ENCODE measurements at places on chromosomes 13 and 19.

GRCh38 chr13:94335761-94336526 lies 143.5 kb downstream of the DCT start:
- no peak for DNase-seq

DNA sequence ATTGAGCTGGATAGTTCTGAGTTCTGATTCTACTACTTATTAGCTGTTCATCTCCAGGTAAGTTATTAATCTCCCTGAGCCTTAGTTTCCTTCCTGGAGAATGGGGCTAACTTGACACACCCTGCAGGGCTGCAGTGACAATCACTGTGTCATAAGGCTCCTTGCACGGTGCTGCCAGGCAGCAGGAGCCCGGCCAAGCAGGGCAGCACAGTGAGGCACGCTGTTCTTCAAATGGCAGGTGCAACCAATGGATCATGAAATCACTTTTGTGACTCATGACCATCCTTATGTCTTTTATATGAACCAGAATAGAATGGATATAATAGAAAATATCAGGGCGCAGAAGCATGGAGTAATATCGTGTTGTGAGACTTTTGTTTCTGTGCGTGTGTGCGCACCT lies 242.6 kb downstream of the ABCC4 start:
- DNase-seq = no peak

DNA sequence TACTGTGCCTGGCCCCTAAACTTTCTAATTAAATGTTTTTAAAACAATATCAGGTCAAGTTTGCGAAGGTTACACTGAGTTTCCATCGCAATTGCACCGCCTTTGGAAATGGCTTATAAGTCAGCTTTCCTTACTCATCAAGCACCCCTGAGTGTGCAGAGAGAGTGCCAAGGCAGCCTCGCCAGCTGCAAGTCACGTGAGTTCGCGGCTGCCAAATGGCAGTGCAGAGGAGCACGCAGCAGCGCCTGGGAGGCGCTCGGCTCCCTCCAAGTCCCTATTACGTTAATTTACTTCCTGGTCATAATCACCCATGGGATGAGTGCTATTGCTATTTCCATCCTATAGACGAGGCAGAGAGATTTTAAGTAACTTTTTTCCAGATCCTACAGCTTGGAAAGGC lies 319.6 kb downstream of the TEX29 start:
- DNase-seq = no peak

DNA sequence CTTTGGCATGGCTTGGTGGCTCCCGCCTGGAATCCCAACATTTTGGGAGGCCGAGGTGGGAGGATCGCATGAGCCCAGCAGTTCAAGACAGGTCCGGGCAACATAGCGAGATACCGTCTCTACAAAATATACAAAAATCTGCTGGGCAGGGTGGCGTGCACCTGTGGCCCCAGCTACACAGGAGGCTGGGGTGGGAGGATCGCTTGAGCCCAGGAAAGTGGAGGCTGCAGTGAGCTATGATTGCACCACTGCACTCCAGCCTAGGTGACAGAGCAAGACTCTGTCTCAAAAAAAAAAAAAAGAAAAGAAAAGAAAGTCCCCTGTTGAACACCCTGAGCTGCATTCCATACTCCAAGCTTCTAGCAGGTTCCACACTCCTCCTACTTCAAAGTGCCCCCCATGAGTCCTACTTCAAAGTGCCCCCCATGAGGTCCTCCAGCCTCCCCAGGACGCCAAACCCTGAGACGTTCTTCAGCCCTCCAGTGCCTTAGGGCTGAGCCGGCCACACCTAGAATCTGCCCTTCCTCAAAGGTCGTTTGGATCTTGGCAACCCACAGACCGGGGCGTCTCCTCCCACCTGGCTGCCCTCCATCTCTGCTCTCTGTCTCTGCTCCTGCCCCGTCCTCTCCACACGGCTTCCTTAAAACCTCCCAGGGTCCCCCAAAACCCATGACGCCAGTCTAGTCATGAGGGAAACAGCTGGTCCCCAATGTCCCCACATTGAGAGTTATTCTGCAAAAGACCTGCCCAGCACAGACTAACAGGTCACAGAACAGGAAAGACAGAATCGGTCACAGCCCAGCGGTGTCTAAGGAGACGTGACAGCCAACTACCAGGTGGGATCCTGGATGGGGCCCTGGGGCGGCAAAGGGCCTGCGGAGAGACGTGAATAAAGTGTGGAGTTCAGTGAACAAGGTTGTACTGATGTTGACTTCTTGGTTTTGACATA lies 4.8 kb downstream of the TJP3 start:
- no peak for DNase-seq

- no peak for DNase-seq
Observed at GRCh38 chr19:56301155-56301554, 13.5 kb downstream of the ZSCAN5A start.

DNA sequence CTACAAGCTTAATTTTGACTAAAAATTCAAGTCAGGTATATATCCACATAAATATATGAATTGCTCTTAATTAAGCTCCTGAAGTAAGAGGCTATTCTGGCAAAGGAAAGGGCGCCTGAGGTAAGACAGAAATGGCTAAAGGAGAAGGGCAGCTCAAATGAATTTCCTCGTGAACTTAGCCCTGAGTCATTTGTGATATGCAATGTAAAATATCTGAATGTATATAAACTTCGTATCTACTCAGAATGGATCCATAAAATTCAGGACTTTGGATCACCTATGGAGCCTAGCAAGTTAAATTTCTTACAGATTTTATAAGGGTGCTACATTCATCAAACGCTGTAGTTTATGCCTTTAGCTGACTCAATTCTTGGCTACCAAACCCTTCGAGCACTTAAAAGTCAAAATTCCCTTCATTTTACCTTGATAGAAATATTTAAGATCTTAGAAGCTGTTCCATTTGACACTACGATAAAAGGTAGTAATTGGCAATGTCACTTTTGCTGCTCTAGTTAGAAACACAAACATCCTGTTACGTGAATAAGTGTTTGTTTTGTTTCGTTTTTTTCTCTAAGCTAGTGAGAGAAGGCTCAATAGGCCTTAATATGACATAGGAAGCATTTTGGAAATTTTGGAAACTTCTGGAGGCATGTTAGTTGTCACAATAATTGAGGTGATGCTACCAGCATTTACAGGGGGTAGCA lies 69.2 kb downstream of the DIAPH3 start:
- DNase-seq = no peak

GRCh38 chr13:50691176-50691680 lies 152.3 kb downstream of the DLEU7 start:
- no peak for DNase-seq

DNA sequence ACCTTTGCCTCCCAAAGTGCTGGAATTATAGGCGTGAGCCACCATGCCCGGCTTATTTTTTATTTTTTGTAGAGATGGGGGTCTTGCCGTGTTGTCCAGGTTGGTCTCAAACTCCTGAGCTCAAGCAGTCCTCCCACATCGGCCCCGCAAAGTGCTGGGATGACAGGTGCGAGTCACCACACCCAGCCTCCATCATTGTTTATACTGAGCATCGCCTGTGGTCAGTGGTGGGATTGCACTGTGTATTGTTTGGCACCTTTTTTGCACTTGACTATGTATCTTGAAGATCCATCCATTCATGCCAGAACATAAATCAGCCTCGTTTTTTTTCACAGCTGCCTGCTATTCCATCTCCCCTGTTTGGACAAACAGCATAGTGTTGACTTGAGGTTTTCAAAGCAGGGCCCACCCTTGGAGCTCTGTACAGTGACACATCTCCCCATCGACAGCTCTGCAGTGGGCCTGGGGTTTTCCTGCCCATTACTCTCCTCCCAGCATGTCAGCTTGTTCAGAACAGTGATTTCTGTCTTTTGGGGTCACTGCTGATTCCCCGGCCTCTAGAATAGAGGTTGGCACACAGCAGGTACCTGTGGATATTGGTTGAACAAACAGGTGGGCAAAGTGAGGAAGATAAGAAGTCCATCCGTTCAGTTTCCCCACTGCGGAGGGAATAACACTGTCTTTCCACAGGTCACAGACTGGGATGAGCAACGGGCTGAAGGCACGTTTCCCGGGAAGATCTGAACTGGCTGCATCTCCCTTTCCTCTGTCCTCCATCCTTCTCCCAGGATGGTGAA lies 8.2 kb upstream of the UPK1A start:
- no peak for DNase-seq

GRCh38 chr19:18399008-18399407 lies 1.6 kb upstream of the LRRC25 start:
- DNase-seq = no peak

DNA sequence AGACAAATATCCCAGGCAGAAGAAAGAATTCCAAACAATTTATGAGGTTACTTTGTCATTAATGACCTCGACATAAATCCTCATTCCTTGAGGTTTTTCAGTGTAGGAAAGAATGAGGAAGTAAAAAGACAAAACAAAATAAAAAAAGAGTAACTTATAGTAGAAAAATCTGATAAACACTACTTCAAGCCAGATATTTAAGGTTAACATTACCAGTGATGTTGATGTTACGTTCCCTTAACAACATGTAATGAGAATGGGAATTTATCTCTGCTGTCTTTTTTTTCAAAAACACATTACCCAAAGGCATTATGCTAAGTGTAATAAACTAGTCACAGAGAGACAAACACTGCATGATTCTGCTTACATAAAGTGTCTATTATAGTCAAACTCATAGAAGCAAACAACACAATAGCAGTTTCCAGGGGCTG lies 935.1 kb downstream of the SLITRK1 start:
- DNase-seq = no peak

DNA sequence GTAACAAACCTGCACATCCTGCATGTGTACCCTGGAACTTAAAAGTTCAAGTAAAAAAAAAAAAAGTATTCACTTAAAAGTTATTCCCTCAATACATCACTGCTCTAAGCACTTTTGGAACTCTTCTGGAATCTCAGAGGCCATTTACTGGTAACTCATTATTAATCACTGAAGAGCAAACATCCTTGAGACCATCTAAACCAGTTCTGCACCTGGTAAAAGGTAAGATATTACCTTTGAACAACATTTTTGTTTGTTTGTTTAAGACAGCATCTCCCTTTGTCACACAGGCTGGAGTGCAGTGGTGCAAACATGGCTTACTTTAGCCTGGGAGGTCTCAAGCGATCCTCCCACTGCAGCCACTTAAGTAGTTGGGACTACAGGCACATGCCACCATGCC lies 16.7 kb downstream of the UGGT2 start:
- DNase-seq = no peak

- DNase-seq = no peak
Observed at GRCh38 chr13:73223372-73223781, 164.6 kb downstream of the KLF5 start.

DNA sequence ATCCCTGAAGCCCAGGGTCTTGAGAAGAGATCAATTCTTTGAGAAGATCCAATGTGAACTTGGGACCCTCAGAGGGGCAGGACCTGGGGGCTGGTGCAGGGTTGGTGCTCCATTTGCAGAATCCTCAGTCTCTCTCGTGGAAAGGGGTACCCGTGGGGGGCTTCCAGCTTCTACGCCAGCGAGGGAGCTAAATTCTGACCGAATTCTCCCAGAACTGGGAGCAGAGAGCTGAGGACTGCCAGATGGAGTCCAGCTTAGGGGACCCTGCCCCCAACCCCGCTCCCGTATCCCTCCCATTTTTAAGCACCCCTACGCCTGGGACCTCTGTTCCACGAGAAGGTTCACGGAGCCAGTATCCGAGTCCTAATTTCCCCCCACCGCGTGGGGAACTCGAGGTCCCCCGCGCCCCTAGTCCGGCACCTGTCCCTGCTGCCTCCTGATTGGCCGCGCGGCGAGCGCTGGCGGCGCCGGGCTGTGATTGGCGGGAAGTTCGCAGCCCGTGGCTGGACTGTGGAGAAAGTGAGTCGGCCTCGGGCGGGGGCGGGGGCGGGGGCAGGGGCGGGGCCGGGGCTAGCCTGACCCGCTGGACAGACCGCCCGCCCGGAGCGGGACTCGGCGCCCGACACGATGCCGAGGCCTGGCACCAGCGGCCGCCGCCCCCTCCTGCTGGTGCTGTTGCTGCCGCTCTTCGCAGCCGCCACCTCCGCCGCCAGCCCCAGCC lies 4.4 kb upstream of the LTBP4 start:
- no peak for DNase-seq

DNA sequence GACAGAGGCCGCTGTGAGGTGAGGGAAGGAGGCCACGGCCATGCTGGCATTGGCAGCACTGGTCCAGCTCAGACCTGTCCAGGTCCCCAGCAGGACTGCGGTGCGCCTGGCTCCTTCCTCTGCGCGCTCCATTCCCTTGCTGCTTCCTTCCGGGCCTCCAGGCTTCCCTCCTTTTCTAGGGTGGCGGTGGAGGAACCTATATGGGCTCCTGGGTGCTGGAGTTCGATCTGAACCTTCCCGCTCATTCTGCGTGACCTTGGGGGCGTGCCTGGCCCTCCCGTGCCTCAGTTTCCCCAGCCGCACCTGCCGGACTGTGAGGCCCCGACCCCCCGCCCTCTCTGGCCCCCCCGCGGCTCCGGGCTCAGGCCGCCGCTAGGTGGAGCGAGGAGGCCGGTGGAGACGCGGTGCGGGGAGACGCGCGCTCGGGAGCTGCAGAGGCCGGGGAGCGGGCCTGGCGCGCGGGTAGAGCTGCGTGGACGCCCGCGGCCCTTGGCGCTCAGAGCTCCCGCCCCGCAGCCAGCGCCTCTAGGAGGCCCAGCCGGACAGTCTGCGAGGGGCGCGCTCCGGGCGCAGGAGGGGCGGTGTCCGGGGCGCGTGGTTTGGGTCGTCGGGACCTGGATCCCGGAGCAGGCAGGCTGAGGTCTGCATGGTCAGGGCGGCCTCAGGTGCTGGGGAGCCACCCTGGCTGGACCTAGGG lies 29.9 kb downstream of the EFNA2 start:
- DNase-seq = no peak

DNA sequence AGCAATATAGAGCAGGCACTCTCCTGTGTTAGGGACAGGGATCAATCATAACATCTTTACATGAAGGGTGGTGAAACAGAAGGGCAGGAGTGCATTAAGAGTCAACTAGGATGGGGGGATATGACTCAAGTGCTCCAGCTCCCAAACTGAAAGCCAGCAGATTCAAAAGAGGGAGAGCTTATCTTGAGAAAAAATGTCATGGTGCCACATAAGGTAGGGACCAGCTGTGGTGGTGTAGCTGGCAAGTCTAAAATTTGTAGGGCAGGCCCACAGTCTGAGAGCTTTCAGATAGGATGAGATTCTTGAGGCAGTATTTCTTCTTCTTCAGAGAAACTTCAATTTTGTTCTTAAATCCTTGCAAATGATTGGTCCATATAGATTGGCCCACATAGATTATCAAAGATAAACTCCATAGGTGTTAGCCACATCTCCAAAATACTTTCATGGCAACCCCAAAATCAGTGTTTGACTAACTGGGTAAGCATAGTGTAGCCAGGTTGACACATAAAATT lies 19.1 kb downstream of the DNAJC15 start:
- DNase-seq = no peak

- no peak for DNase-seq
Observed at GRCh38 chr13:50843257-50844083, at the start of gene DLEU7. DLEU7 (minus strand) TSS chr13:50843692; CDS start chr13:50843646, 46 bp downstream.

DNA sequence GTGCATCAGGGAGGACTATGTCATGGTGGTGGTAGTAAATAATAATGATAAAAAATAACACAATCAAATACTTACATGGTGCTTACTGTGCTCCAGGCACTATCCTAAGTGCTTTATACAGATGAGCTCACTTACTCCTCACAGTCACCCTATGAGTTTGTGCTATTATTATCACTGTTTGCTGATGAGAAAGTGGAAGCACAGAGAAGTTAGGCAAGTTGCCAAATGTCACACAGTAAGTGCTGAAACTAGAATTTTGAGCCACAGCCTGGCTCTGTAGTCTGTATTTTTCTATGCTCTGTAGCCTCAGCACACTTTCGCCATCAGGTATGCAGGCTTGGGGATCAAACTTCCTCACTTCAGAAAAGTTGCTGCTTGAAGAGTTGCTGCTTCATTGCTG lies 46.6 kb downstream of the HTR2A start:
- no peak for DNase-seq

Data from cortex of kidney (tissue), 1 donor.